CD4-positive, alpha-beta T cell treated with Interleukin-17A for 1 hour (primary cell): ENCODE measurements at places on chromosomes 2 and 18.

GRCh38 chr18:73691118-73691517, 456.5 kb downstream of the FBXO15 start:
- no peak for DNase-seq

DNA sequence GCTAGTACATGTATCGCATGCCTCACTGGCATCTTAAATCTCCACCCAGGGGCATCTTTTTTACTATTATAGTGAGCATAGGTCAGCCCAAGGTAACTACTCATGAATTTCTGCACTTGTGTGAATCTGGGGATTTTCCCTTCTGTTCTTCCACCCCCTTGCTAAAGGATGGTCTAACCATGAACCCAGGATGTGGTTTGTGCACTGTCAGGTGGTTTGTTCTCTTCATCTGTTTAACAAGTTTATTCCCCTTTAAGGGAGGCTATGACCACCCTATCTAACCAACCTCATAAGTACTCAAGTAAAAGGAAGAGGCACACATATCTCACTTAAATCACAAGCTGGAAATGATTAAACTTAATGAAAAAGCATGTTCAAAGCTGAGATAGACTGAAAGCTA, 243.0 kb downstream of the RPRM start:
- peak; percentile 42 for DNase-seq

DNA sequence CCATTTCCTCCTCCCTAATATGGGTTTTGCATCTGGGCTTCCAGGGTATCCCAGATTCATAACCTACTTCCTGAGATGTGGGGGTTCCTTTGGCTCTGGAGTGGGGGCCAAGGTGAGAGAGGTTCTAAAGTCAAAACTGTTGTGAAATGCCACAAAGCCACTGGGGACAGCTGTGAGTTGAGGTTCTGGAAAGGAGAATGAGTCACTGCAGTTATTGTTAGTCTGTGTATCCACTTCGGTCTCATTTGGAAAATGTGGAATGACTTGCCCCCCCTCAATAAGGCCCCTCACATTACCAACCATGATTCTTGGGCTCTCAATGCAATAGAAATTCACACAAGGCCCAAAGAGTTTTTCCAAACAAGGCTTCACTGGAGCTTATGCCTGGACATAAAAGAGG, 51.1 kb upstream of the LGALSL start:
- DNase-seq: no peak

- DNase-seq: peak; percentile 80
Observed at GRCh38 chr2:218995972-218996711, 2.9 kb upstream of the CRYBA2 start.

DNA sequence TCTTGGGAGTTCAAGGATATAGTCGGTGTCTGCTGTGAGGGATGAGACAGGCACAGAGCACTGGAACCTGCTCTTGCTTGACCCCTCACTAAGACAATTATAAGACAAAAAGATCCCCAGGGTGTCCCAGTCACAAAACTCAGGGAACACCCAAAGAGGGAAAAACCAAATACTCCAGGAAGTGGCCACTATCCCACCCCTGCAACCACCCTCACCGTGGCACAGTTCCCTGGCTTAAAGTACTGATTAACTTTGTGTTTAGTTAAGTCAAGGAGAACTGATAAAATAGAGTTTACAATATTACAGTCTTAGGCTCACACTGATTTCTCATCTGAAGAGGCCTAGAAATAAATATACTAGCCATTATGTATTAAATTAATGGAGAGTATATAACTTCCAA, 13.5 kb downstream of the IL36B start:
- DNase-seq: no peak

GRCh38 chr2:144479138-144479537, 40.8 kb downstream of the ZEB2 start:
- DNase-seq: no peak

DNA sequence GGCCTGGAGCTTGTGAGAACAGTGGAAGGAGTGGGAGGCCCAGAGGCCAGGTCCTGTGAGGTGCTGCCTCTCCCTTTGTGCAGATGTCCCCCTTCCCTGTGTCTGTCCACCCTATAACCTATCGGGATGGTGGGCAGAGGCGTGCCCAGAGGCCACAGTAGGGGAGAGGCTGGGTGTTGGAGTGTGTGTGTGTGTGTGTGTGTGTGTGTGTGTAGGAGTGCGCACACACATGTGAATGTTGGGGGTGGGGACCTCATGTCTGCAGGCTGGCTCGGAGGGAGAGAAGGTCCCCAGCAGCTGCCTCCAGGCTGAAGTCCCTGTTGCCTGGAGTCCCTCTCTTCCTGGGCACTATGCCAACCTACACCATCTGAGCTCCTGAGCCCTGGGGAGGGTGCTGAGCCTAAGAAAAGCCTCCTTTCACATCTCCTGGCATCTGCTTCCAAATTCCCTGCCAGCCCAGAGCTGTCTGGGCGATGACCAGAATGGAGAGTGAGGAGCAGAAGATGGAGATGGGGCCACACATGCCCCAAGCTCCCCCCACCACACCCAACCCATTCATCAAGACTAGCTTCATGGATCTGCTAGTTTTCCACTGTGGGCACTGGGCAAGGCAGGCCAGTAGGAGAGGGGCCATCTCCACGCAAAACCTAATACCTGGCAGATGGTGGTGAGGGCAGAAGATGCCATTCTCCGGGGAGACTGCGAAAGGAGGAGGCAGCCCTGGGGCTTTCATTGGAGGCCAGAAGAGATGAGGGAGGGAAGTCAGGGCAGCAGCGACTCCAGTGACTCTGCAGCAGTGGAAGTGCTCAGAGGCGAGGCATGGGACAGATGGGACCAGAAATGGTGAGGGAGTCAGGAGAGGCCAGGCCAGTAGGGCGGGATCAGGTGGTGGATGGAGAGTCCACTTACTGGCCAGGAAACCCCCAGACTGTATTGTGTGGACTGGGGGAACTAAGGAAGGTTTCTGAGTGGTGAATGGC, 20.3 kb downstream of the KCNK3 start:
- no peak for DNase-seq

DNA sequence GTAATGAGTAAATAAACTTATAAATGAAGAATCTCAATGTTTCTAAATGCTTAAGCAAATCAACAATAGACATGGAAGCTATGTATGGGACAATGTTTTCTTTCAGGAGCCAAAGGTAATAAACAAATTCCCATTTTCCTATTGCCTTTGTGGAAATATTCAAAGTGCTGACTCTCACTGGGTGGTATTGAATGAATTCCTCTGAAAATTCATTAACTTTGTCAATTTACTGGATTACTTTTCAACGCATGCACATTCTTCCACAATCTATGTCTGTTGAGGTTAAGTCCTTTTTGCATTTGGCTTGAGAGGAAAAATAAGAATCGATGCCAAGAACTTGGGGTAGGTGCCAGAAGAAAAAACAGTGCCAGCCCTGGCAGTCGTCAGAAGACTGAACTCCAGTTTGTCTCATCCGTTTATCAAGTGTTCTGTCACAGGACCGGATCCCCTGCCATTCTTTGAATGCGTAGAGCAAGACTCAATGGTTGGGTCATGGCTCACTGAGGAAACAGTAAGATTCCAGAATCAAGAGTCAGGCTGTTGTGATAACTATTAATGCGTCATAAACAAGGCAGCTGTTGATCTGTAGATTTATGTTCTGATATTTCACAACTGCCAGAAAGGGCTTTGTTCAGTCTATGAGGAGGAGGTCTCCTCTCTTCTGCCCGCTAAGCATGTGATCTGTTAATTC, 133.3 kb downstream of the GFPT1 start:
- DNase-seq: no peak

DNA sequence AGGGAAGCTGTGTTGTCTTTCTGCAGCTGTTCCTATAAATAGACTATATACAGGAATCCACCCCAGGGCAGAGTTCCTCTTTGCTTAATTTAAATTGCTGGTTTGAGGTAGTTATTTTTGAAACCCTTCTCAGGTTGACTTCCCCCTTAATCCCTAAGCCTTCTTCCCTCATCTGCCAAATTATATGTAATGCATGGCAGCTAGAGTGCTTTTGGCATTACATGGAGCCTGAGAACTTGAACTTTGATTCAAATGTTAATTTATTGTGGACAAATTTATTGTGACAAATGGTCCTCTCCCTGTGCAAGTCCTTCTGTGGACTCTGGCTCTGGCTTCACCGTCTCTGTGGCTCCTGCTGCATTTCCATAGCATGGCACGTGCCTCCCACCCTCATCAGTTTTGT, 29.2 kb downstream of the MYO1B start:
- no peak for DNase-seq

DNA sequence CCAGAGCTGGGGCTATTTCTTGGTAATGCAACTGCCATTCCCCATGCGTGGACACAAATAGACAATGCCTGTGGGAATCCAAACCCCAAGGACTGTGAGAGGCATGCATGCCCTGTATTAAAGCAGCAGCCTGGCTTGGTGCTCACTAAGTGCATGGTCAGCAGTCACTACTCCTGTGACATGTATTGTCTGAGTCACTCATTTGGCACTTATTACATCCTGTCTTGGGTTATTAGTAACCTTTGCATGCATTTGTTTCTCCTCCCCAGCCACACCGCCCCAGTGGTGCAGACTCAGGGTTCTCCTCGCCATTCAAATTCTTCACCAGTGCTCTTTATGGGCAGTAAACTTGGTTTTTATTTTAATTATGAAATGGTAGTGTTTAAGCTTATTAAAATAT, 30.2 kb downstream of the PRKCE start:
- no peak for DNase-seq

- DNase-seq: no peak
Observed at GRCh38 chr18:76274468-76275289, 220.4 kb downstream of the ZNF516 start.

DNA sequence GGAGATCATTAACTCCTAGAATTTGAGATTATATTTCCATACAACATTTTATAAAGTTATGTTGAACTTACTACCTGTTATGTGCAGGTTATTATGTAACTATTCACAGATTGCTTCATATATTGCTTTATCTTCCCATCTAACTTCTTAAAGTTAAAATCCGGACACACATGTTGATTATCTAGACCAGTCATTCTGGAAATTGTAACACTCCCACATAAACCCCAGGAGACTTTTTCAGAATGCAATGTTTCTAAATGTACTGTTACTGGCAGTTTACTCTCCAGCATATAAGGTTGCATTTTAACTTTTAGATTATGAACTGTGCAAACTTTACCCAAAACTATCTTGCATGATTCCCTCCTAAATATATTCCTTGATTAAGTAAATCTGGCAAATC, 70.5 kb upstream of the FAM117B start:
- DNase-seq: no peak

- no peak for DNase-seq
Observed at GRCh38 chr2:151756820-151757219, 22.5 kb upstream of the NEB start.

DNA sequence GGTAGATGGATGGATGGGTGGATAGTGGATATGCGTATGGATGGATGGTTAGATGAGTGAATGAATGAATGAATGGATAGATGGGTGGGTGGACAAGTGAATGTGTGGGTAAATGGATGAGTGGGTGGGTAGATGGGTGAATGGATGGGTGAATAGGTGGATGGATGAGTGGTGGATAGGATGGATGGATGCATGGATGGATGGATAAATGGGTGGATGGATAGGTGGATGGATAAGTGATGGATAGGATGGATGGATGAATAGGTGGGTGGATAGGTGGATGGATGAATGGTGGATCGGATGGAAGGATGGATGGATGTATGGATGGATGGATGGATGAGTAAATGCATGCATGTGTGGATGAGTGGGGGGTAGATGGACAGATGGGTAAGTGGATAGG, 169.3 kb downstream of the ACKR3 start:
- DNase-seq: no peak
